Activated CD4-positive, alpha-beta T cell treated with anti-CD3 and anti-CD28 coated beads for 36 hours (primary cell): ENCODE measurements at places on chromosomes 4 and X.

GRCh38 chr4:148390311-148390710 is 51.9 kb downstream of the NR3C2 start:
- H3K36me3 ChIP-seq = peaks cover 3% of the 10 kb centered on the region
- no peak for DNase-seq
- no peak overlapping the region for H3K4me3 ChIP-seq
- no peak overlapping the region for H3K27ac ChIP-seq

DNA sequence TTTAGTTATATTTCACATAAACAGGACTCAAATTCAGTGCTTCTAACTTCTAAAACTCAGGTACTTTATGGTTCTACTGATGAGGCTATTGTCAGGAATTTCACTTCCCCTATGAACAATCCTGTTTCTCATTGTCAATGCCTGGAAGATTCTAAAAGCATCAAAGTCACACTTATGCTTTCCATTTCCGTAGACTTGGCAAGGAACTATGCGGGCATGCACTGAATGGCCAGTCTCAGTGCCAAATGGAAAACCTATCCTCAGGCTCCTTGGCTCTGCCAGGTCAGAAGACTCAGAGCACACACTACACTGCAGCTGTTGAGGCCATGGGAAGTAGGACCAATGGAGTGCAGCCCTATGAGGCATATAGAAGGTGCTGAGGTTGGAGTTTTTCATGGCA is 97.0 kb upstream of the PTPN13 start:
- H3K4me3 ChIP-seq = no peak overlapping the region
- no peak overlapping the region for H3K27ac ChIP-seq
- no peaks in the 10 kb centered on the region for H3K36me3 ChIP-seq
- DNase-seq = no peak

DNA sequence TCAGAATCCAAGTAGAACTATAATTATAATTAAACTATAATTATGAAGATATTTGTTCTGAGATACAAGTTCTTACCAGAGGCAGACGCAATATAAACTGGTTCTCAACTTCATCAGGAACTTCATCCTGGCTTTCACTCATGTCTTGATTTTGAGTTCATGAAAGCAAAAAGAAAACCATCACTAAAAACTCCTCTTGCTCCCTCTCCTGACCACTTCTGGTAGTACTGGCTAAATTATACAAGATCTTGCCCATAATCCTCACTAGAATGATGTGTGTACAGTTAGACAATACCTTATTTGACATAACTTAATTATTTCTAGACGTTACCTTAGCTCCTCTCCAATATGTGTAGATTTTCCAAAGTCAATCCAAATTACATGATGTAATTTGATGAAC is 3.7 kb downstream of the TAF7L start:
- H3K27ac ChIP-seq = no peak overlapping the region
- no peak overlapping the region for H3K4me3 ChIP-seq
- peaks cover 1% of the 10 kb centered on the region for H3K27me3 ChIP-seq
- peak; percentile 4 for DNase-seq

GRCh38 chrX:13088156-13088487 is 43.7 kb upstream of the FAM9C start:
- peak; percentile 33 for DNase-seq
- H3K36me3 ChIP-seq = peaks cover 4% of the 10 kb centered on the region
- H3K27me3 ChIP-seq = no peaks in the 10 kb centered on the region
- peaks cover 88% of the 10 kb centered on the region for H3K4me1 ChIP-seq
- peak overlapping the region; percentile 92 for H3K27ac ChIP-seq

DNA sequence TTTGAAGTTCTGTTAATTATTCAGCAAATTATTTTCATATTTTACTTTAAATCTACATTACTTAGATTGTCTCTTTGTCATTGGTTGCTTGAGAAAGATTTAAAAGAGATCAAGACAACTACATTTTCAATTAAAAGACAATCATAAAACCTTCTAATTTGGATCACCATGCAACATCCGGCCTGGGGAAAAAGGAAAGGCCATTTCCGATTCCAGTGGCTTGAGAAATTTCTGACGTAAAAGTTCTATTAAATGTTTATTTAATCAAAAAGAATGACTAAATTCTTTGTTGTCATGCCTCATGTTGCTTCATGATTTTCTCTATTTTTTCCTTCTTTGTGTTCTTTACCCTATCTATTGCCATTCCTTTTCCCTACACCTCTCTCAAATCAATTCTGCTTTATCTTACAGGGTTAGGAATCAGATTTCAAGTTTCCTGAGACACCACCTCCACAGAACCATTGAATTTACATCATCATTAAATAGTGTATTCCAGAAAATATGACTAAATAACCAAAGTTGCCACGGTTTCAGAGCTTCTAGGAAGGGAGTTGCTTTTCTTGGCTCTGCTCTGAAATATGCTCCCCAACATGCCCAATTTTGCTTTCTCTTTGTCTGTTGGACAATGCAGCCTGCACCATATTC is 124.6 kb upstream of the ACSL4 start:
- H3K4me1 ChIP-seq = no peaks in the 10 kb centered on the region
- DNase-seq = no peak
- no peak overlapping the region for H3K4me3 ChIP-seq
- H3K27ac ChIP-seq = no peak overlapping the region
- H3K27me3 ChIP-seq = no peaks in the 10 kb centered on the region

DNA sequence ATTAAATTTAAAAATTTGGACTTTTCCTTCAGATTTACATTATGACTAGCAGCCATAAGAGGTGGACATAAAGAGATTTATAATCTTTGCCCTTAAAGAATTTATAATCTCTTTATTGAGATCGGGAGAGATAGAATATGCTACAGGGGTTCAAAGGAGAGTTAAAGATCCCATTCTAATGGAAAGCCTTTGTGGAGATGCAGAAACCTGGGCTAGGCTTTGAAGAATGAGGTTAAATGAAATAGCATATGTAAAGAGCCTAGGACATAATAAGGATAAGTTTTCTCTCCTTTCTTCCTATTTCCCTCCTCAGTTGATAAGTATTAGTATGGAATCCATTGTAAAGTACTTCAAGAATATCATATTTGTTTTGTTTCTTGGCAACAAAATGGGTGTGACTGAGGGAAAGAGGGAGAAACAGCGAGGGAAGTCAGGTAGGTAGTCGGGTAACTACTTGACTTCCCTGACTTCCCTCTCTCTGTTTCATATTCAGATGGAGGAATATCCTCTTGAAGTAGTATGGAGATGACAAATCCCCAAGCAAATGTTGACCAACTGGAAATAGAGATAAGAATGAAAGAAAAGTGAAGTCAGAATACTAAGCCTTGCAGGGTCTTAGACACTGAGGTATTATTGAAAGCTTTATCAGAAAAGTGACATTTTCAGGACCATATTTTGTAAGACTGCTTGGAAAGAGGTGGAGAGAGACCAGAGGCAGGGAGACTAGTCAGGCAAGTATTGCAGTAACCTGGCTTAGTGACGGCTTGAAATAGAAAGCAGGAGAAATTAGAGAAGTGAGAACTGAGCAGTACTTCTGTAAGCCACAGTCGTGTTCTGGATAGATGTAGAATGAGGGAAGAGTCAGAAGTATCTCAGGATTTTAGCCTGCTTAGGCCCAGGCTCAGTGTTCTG is 82.9 kb downstream of the PDLIM5 start:
- no peak overlapping the region for H3K27ac ChIP-seq
- H3K27me3 ChIP-seq = no peaks in the 10 kb centered on the region

DNA sequence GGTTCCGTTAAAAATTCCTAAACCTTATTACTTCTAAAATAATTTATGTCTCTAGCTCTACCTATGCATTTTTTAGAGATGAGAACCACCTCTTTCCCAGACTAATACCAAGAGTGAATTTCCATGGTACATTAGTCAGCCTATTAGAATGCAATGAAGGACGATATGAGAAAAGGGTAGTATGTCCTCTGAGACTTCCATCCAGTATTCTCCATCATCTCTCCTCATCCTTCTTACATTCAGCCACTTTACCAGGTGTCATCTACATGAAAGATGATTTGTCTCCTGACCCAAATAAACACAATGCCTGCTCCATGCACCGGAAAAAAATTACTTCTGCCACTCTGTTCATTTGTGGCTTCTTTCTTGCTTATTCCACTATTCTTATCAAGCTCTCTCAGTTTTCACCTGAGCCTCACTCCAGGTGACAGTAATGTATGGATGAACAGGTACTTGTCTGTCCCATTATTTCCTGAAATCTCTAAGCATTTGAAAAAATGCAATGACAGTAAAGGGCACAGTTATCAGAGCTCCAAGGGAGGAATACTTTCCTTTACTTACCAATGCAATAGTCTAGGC is 97.9 kb downstream of the MAB21L2 start:
- peaks cover 12% of the 10 kb centered on the region for H3K36me3 ChIP-seq
- H3K4me3 ChIP-seq = no peak overlapping the region
- DNase-seq = no peak

DNA sequence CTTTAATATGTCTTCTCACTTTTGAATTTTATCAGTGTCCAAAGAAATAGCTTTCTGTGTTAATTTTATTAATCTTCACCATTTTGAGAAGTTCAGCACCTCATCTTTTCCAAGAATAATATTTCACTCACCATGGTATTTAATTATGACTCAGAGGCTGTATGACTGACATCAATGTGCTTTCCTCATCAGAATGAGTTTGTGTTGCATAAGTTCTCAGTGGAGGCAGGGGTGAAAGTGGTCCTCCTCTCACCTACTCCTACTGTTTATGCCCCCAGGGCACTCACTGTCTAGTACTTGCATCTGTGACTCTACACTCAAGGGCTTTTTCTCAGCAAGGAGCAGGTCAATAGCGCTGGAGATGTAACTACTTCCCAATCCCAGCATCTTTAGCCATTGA is 905.3 kb upstream of the INTU start:
- H3K36me3 ChIP-seq = no peaks in the 10 kb centered on the region
- H3K27ac ChIP-seq = no peak overlapping the region
- DNase-seq = no peak
- H3K4me1 ChIP-seq = no peaks in the 10 kb centered on the region

DNA sequence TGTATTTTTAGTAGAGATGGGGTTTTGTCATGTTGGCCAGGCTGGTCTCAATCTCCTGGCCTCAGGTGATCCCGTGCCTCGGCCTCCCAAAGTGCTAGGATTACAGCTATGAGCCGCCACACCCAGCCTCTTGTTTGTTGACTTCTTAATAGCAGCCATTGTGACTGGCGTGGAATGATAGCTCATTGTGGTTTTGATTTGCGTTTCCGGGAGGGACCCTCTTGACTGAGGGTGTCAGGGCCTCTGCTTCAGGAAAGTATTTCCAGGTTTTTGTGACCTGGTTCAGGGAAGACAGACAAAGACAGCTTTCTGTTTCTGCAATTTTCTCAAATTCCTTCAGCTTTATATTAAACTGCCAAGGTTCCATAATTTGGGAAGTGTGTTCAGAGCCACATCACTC is 15.1 kb downstream of the CSF2RA start:
- H3K36me3 ChIP-seq = no peaks in the 10 kb centered on the region
- peaks cover 8% of the 10 kb centered on the region for H3K27me3 ChIP-seq
- H3K4me1 ChIP-seq = no peaks in the 10 kb centered on the region
- DNase-seq = no peak
- no peak overlapping the region for H3K27ac ChIP-seq

- no peak overlapping the region for H3K27ac ChIP-seq
- H3K4me1 ChIP-seq = no peaks in the 10 kb centered on the region
- peaks cover 3% of the 10 kb centered on the region for H3K27me3 ChIP-seq
- no peak for DNase-seq
Measured at GRCh38 chr4:141142423-141142822, 9.2 kb upstream of the RNF150 start.

- no peak overlapping the region for H3K4me3 ChIP-seq
- no peaks in the 10 kb centered on the region for H3K4me1 ChIP-seq
- no peaks in the 10 kb centered on the region for H3K36me3 ChIP-seq
- H3K27ac ChIP-seq = no peak overlapping the region
- peaks cover 2% of the 10 kb centered on the region for H3K27me3 ChIP-seq
Measured at GRCh38 chr4:158133551-158133950, 39.3 kb downstream of the GASK1B start.

GRCh38 chr4:154208424-154208823 is 283.2 kb downstream of the DCHS2 start:
- H3K4me3 ChIP-seq = no peak overlapping the region
- no peak for DNase-seq
- H3K36me3 ChIP-seq = no peaks in the 10 kb centered on the region
- H3K4me1 ChIP-seq = no peaks in the 10 kb centered on the region
- H3K27me3 ChIP-seq = peaks cover 13% of the 10 kb centered on the region

DNA sequence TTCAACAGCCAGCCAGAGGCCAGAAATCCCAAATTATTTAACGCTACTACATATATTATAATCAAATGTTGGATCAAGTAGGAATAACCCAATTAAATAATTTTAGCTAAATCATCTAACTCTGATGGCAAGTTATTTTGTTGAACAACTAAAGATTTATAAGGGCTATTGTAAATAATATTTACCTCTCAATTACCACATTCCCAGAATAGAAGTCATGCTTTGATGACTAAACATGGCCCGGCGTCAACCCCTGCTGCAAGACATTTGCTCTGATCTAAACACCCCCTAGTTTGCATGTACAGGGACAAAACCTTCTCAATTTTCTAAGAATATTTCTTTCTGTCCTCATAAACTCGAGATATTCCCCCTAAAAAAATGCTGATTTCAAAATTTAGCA is 14.2 kb downstream of the VEGFC start:
- no peaks in the 10 kb centered on the region for H3K4me1 ChIP-seq
- no peaks in the 10 kb centered on the region for H3K36me3 ChIP-seq
- DNase-seq = no peak
- no peak overlapping the region for H3K4me3 ChIP-seq
- no peak overlapping the region for H3K27ac ChIP-seq
- peaks cover 2% of the 10 kb centered on the region for H3K27me3 ChIP-seq

- DNase-seq = no peak
- H3K36me3 ChIP-seq = no peaks in the 10 kb centered on the region
- no peaks in the 10 kb centered on the region for H3K4me1 ChIP-seq
- H3K27ac ChIP-seq = no peak overlapping the region
- H3K4me3 ChIP-seq = no peak overlapping the region
- H3K27me3 ChIP-seq = no peaks in the 10 kb centered on the region
Measured at GRCh38 chr4:8507196-8507570, 66.6 kb downstream of the TRMT44 start.

DNA sequence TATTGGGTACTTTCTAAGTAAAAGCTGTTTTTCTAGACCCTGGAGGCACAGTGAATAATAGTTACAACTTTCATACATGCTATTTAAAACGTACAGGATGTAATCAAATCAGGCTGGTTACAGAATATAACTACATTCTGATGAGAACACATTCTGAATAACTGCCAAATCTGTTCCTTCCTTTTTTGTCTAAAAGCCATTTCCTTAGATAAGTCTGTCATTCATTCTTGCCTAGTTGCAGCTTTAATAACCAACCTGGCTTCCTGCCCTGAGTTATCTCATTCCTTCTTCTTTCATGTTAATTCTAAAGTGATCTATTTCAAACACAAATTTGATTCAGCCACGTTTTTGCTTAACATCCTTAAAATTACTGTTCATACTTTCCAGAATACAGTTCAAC is 189.7 kb upstream of the ITM2A start:
- H3K27me3 ChIP-seq = no peaks in the 10 kb centered on the region
- no peak for DNase-seq
- no peak overlapping the region for H3K4me3 ChIP-seq
- no peaks in the 10 kb centered on the region for H3K36me3 ChIP-seq
- H3K4me1 ChIP-seq = no peaks in the 10 kb centered on the region

GRCh38 chrX:45847961-45848360 is 647.3 kb upstream of the DIPK2B start:
- H3K27me3 ChIP-seq = no peaks in the 10 kb centered on the region
- peak overlapping the region; percentile 63 for H3K27ac ChIP-seq
